ENCODE measurements at places on chromosomes 11 and 22. TPM values are rescaled to one million over a fixed set of nuclear protein-coding genes. Genes with fewer than 3 reads are reported as not detected.

Gene SLC22A8
- polyA plus RNA-seq, result not detected

DNA sequence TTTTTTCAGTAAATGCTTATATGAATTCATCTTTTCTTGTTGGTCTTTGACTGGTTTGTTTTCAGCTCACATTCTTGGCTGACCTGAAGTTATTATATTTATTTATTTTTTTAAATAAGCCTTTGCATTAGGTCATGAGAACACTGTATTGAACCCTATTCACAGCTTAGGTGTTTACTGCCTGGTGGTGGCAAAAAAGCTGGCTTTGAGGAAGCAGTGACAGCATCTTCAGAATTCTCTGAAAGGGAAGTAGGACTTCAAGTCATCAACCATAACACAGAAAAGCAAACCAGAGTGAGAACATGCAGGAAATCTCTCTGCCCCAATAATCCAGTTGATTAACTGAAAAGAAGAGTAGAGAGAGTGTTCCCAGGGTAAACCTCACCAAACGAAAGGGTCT lies 30.3 kb upstream of the MMP13 start:
- no peak for DNase-seq

DNA sequence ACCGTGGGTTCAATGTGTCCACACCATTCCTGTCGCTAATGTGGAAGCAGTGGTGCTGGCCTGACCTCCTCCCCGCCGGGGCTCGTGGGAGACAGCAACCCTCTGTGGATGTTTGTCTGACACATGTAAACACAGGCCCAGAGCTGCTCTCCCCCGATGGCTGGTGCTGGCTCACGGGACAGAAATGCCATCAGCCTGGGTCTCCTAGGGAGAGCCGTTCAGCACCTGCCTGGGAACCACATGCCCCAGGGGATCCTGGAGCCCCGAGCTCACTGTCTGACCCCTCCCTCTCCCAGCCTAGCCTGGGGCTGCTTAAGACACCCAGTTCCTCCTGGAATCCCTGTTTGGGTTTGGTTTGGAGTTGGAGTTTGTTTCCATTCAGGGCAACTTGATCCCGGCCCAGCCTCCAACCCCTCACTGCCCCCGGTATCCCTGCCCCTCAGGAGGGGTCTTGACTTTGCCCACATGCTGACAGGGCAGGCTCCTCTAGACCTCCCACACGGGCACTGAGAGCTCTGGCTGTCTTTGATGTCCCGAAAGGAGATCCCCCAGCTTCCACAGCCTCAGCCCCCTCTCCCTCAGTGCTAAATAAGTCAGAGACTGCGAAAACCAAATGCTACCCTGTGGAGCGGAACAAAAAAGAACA lies 50.9 kb upstream of the WNT11 start:
- DNase-seq, result no peak

Gene MGAT3
- 0.92 TPM for polyA plus RNA-seq

DNA sequence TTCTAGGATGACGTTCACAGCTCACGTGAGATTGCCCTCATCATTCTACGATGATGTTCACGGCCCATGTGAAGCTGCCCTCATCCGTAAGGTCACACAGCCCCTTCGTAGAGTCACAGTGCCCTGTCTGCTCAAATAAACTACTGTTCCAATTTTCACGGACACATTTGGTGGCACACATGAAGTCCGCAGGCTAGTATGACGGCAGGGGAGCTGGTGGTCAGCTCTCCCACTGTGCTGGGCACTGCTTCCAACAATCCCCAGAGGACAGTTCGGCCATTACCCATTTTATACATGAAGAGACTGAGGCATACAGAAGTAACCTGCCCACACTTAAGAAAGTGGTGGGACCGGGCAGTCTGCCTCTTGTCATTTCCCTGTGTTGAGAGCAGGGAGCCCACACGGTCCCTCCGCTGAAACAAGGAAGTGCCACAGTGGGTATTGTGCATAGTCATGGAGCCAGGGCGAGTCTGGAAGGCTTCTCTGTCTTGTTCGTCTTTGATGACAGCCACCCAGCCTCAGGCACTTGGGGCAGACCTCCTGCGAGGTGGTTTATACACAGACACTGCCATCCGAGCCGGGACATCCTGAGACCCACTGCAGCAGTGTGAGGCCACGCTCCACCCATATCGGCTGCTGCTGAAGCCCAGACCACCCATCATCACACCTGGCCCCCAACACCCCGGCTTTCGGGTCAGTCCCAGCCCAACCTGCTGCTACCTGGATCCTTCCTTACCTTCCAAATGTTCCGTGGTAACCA lies 114.3 kb downstream of the PHF21B start:
- DNase-seq, result no peak

GRCh38 chr11:76626921-76627401 lies 43.6 kb downstream of the LRRC32 start:
- DNase-seq, result peak; percentile 52

GRCh38 chr11:36532941-36533601 lies 23.0 kb upstream of the TRAF6 start:
- no peak for DNase-seq

DNA sequence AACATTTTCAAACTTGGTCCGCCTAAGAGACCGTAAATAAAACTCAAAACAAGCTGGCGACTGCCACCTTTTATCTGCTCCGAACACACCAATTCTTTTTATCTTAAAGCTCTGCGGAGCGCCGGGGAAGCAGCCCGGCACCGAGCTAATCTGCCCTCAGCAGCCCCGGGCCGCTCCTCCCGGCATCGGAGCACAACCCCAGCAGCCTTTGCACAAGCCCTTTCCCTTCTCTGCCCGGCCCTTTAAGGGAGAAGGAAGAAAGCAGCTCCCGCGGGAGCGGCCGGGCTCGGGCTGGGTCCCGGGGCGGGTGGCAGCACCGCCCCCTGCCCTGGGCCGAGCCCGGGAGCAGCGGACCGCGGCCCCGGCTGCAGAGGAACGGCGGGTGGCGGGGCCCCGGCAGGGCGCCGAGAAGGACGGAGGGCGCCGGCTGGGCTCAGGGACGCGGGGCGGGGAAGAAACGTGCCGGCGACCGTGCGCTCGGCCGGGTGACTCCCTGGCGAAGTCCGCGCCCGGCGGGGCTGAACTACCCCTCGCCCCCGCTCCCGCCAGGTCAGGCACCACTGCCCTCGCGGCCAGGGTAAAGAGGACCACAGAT lies 133.6 kb upstream of the C11orf58 start:
- peak; percentile 64 for DNase-seq

DNA sequence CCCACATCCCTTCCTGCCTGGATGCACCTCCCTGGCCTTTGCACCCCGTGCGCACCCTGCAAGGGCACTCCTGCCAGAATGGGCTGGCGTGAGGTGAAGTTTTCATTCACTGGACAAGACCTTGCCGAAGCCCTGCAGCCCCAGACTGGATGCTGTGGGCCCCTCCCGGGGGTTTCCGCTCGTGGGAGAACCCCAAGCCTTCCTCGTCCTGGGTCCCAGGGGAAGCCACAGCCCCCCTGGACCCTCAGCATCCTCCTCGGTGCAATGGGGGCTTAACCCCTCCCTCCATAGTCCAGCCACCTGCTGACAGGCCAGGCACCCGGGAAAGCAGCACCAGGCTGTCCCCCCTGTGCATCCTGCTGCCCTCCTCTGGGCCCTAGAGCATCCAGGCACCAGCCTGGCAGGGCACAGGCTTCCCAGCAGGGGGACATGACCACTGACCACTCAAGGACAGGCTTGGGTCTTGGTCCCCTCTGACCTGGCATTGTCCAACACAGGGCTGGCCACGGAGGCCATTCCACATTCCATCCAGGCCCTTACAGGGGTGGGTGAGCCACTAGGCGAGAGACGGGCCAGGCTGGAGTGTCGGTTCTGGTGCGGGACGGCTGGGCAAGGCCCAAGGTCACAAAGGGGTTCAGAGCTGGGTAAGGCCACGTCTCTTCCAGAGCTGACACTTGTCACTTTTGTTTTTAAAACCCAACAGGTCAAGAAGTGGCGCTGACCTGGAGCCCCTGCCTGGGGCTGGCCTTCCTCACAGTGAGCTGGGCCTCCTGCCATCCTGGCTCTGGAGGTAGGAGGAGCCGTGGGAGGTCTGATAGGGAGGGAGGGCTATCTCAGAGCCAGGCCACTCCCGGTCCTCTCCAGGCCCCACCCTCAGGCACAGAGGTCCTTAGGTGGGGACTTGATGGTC lies 41.5 kb upstream of the PPARA start:
- peak; percentile 87 for DNase-seq

Gene HTR3A
- polyA plus RNA-seq, result not detected

DNA sequence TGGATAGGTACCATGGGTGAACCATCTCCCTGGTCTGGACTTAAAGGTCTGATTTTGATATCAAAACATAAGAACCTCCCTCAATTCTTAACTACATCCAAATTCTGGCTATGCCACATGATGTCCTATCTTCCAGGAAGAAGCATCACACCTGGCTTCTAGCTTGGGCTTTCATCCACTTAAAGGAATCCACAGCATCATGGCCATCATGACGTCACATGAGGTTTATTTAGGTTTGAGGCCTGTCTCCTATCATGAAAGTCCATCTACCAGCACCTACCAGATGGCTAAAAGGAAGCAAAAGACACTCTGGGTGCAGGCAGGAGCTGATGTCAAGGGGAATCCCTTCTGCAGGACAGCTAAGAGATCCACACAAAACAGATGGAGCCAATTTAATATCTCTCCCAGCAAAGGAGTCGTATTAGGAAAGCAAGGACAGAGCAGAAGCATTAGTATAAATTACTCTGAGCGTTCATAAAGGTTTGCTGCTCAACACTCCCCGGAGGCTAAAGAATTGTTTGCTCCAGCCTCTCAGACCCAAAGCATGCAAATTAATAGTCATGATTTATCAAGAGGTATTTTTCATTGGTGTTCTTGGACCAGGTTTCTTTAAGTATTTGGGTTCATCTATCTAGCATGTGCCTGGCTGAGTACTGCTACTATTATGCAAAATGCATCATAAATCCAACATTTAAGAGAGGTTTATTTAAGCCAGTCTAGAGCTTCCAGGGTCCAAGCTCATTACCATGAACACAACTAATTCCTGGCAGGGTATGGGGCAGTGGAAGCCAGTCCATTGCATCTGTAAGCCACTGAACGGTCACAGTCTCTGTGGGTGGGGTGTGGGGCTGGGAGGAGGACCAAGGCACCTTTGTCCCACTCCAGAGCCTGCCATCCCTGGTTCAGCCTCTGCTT lies 47.2 kb downstream of the GALNT18 start:
- DNase-seq, result no peak

Gene PYGM
- 1.8 TPM for polyA plus RNA-seq

GRCh38 chr11:14114269-14114668 lies 151.7 kb downstream of the SPON1 start:
- DNase-seq, result no peak

GRCh38 chr11:118001494-118001971 lies 15.3 kb downstream of the IL10RA start:
- DNase-seq, result no peak

DNA sequence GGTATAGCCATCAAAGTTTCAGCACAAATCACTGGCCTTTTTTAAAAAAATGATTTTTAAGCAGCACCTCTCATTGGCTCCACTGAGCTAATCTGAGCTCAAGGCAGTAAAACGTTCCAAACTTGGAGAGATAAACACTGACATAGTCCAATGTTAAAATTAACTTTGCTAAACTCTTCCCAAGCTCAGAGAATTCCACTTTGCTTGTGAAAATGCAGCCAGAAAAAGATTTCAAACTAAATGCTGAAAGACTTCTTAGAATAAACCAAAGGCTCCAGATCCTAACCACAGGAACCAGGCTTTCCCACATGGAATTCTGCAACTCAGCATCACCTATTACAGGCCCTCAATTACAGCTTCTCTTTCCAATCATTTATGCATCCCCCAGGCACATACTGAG lies 84.7 kb upstream of the GDPD4 start:
- DNase-seq, result no peak

DNA sequence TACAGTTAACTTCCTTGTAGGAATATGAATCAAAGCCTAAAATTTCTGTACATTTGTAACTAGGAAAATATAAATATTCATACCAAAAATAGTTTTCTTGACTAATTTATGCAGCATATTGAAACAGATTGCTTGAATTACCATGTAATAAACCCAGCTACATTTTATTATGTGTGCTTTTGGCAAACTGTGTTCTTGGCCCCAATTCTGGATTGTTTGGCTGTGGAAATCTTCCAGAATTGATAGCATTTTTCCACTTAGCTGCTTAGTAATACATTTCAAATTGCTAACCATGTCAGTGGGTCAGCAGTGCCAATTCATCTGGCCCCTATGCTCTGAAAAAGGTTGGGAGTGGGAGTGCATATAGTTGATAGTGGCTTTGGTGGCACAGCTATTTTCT lies 32.3 kb downstream of the PDHX start:
- no peak for DNase-seq

- no peak for DNase-seq
These were observed 106.3 kb upstream of the CARD18 start for GRCh38 chr11:105245781-105246315.

DNA sequence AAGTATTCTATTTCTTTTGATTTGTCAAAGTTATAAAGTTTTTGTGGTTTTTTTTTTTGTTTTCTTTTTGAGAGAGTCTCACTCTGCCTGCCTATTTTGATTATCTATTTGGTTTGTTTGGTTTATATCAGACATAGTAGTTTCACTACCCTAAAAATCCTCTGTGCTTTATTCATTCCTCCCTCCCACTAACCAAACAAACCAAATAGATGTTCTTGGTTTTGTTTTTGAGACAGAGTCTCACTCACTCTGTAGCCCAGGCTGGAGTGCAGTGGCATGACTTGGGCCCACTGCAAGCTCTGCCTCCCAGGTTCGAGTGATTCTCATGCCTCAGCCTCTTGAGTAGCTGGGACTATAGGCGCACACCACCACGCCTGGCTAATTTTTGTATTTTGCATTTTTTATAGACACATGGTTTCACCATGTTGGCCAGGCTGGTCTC lies 67.9 kb downstream of the ENTHD1 start:
- no peak for DNase-seq

DNA sequence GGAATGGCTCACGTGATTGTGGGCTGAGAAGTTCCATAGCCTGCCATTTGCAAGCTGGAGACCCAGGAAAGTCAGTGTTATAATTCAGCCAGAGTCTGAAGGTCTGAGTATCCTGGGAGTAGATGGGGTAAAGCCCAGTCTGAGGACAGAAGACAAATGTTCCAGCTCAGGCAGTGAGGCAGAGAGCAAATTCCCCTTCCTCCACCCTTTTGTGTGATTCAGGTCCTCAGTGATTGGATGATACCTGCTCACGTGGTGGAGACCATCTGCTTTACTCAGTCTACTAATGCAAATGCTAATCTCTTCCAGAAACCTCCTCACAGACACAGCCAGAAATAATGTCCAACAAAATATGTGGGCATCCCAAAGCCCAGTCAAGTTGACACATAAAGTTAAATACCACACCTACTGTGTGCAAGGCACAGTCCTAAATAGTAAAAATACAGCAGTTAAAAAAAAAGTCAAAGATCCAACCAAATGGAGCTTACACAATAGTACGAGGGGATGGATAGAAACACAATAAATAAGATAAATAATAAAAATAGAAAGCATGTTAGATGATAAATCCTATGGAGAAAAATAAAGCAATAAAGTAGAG lies 13.2 kb upstream of the APOL6 start:
- DNase-seq, result peak; percentile 6

DNA sequence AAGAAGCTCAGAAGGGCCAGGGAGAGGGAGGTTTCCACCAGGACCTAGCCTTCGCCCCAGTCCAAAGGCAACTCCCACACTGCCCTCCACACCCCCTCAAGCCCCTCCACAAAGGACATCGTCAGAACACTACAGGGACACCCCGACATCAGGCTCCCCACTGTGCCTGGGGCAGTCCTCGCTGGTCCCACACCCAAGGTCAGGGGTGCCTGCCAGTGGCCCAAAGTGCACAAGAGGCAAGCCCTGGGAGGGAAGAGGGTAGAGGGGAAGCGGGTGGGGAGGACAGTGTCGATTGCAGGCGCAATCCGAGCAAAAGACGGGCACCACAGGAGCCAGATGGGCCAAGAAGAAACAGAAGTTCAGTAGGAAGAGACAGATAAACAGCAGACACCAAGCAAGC lies 35.6 kb upstream of the JAM3 start:
- DNase-seq, result no peak
